ENCODE measurements at places on chromosomes 3 and 15. TPM values are rescaled to one million over a fixed set of nuclear protein-coding genes. Genes with fewer than 3 reads are reported as not detected.

SLC7A14 gene
- total RNA-seq = not detected

GALNT15 gene
- total RNA-seq = 63.9 TPM

PLCB2 gene
- 15.9 TPM for total RNA-seq

SAMMSON gene
- total RNA-seq = not detected

C2CD4B gene
- total RNA-seq = 0.42 TPM

CHDH gene
- total RNA-seq = 1.3 TPM

PPARG gene
- total RNA-seq = 13.8 TPM

FAM174B gene
- total RNA-seq = 5.9 TPM

COL6A5 gene
- 0.26 TPM for total RNA-seq

TMEM45A gene
- total RNA-seq = 25.1 TPM

MCTP2 gene
- total RNA-seq = 11.5 TPM

GRK7 gene
- total RNA-seq = 0.08 TPM

GOLGA8J gene
- not detected for total RNA-seq

SAMD7 gene
- total RNA-seq = not detected

OR5K1 gene
- total RNA-seq = not detected

MYO5C gene
- 25.5 TPM for total RNA-seq

FBLN2 gene
- total RNA-seq = 122 TPM

GASK1A gene
- total RNA-seq = 1.6 TPM

GABRG3 gene
- total RNA-seq = 0.08 TPM

Data from esophagus squamous epithelium (tissue), 5 donors.